Activated T-cell treated with anti-CD3 and anti-CD28 coated beads for 48 hours (primary cell): ENCODE measurements at places on chromosomes 1 and 21.

GRCh38 chr1:47993416-47993740, 3.8 kb downstream of the TRABD2B start:
- DNase-seq: no peak

DNA sequence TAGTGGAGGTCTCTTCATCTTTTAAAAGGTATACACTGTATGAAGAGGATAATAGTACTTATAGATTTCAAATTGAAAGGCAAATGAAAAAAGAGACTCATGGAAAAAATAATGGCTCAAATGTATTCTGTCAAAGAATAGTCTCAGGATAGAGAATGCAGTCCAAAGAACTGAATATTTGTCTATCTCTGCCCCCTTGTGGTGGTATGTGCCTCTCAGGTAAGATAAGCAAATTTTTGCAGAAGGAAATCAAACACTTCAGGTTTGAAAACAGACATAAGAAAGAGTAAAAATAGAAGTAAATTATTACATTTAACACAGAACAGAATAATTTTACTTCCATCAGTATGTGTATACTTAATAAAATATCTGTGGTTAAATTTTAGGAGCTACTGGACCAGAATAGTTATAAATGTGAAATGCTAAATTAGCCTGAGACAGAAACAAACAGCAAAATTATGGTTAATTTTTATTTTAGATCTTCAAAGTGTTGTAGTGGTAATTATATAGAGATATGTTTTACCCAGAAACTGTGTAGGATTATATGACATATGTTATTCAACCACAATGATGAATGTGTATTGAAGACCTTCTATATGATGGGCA, 164.4 kb upstream of the PALMD start:
- DNase-seq: no peak

GRCh38 chr1:29695803-29696202, 459.5 kb downstream of the PTPRU start:
- no peak for DNase-seq

DNA sequence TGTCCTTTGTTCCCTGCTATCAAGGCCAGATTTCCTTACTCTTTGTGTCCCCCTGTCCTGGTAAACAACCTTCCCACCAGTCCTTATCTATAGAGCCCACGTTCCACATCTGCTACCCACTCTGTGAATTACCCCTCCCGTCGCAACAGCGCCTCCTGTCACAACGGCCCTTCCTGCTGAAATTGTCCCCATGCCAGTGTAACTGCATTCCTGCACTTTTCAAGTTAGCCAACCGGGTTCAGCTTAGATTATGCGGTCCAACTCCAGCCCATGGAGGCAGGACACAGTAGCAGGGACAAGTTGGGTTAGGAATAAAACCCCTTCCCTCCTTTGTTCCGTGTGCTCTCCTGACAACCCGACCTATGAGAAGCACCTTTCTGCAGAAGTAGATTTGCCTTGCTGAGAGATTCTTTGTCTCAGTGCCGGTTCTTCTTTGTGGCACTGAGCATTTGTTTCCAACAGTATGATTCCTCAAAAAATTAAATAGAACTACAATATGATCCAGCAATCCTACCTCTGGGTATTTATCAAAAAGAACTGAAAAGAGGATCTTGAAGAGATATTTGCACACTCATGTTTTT, 180.3 kb downstream of the PTBP2 start:
- no peak for DNase-seq

- DNase-seq: no peak
These were observed 62.1 kb downstream of the LRRN2 start for GRCh38 chr1:204623365-204623893.
